ENCODE measurements at places on chromosomes 2 and 18.
A peak's percentile ranks its signal among the peaks of the same experiment; 100 is the strongest.

DNA sequence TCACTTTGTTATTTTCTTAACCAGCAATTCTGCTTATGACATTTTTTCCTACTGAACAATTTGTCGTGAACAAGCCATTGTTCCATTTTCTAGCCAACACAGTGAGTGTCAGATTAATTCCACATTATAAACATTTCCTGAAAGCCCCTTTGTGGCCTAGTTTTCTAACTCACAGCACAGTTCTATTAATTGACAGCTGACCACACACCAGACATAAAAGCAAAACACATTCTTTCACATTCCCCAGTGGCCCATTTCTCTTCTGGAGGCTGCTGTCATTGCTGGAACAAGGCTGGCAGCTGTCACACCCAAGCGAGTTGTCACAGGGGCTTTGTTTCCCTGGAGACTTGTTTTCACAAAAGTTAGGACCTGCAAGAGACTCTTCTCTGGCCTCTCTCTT, 50.7 kb downstream of the RNF152 start:
- DNase-seq = no peak

GRCh38 chr2:240237609-240238174, 97.2 kb upstream of the OTOS start:
- DNase-seq = peak; percentile 88

- no peak for DNase-seq
These were observed 2159.7 kb upstream of the PIK3C3 start for GRCh38 chr18:39795350-39795749.

DNA sequence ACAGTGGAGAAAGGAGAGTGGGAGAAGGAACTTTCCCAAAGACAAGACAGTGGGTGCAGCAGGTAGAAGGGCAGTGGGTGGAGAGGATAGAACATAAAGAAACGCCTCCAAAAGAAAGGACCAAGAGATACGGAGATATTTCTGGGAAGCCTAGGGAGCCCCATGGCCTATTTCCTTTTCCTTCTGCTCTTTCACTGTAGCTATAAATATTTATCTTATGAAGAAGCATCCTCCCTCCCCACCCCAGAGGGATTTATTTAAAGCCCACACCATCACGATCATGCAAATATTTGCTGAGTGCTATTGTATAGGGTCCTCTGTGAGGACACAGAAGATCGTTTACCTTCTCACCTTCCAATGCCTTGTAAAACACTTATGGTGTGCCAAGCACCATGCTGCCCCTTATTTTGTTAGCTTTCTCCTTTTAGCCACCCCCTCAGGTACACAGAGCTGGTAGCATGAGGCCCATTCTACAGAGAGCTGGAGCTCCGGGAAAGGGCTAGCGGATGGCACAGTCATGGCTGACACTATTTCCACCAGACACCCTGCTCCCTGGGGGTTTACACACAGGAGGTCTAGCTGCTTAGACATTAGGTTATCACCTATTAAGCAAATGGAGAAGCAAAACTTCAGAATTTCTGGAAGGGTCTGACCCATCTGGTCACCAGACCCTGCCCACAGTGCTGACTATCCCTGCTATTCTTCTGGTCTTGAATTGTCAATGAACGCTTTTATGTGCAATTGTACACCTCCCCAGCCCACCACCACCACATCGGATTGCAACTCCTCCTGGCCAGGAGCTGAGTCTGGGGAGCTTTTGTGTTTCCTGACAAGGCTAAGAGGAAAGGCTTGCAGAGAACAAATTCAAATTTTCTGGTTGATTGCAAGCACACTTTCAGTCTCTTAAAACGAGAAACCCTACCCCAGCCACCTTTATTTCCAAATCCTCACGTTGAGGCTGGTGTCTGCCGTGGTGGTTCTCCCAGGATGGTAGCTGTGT, 91.8 kb upstream of the KLF7 start:
- no peak for DNase-seq

- DNase-seq = no peak
These were observed 132.7 kb upstream of the DAPL1 start for GRCh38 chr2:158662421-158662820.

DNA sequence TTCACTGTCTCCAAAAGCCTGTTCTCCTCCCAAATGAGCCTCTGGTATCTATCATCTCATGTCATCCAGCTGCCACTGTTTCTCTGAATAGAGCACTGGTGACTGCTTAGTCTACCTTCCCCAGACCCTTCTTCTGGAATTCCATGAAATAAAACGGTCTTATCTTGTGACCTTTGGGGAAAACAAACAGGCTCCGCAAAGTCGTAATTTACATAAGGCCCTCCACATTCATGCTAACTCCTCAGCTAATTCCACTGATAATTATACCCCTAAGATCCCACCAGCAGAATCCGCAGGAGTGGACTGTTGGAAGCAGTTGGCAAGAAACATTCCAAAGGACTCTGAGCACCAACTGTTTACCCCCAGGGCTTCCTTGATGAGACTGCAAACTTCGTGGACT, 33.9 kb upstream of the CHN1 start:
- DNase-seq = no peak

DNA sequence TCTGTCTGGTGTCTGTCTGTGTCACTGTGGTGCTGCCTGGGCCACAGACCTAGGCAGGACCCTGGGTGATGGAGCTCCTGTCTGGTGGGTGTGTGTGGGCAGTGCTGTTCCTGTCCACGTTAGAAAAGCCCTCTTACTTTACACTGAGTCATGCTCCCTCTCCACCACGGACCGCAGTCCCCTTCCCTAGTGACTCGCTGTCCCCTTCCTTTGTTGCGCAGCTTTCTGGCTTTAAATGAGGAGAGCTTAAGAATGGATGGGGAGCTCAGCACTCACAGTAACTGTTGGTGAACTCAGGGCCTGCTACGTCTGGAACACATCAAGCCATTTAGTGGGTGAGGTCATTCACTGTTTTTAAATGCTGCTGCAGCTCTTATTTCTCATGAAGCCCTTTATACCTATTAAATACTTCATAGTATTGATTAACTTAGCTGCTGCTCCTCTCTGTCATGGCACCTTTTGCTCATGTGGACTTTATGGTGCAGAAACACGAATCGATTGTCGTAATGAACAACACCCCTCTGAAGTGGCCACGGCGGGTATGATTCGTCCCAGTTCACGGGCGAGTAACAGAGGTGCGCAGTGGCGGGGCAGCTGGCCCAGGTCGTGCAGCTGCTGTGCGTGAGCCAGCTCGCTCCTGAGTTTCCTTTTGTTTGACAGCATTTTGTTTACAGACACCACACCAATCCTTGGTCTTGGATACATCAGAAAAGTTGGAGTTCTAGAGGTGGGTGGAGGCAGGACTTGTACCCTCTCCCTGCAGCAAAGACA, 100.4 kb downstream of the LDLRAD4 start:
- DNase-seq = no peak

GRCh38 chr2:121031568-121032340, 253.2 kb downstream of the TFCP2L1 start:
- no peak for DNase-seq

- peak; percentile 17 for DNase-seq
These were observed 48.8 kb downstream of the RAB27B start for GRCh38 chr18:54877076-54877475.

- no peak for DNase-seq
These were observed 60.7 kb upstream of the ITGA4 start for GRCh38 chr2:181396256-181397123.

Data from kidney tubule cell (primary cell).